ENCODE measurements at places on chromosomes 16 and 17.
A peak's percentile ranks its signal among the peaks of the same experiment; 100 is the strongest.

DNA sequence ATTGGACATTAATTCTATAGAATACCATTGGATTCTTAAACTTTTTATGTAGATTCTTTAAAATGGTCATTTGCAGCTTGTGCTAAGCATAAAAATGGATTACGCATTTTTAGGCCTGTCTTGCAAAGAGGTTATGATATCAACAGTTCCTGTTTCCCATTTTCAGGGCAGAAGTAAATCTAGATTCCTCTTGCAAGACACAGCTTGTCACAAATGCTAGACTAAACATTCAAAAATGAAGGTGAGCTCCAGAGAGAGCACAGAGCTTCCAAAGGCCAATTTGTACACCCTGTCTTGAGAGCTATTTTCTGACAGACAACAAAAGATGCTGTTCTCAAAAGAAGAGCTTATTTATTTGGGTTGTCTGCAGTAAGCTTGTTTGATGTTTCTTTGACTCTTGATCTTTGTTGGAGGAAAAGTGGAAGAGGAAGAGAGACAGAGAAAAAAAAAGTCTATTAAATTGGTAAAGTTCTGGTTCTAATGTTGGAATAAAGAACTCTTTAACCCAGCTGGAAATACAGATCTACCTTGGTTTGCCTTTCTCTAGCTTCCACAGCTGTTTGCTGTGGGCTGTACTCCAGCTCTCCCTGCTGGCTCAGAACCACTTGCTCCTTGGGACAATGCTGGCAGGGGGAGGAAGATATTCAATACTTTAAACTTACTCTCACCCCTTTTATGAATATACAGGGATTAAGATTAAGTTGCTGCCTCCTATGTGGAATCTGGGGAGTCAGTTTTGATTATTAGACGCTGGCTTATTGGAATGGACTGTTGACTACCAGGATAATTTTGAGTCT, 651.8 kb downstream of the CDH11 start:
- no peak for DNase-seq

DNA sequence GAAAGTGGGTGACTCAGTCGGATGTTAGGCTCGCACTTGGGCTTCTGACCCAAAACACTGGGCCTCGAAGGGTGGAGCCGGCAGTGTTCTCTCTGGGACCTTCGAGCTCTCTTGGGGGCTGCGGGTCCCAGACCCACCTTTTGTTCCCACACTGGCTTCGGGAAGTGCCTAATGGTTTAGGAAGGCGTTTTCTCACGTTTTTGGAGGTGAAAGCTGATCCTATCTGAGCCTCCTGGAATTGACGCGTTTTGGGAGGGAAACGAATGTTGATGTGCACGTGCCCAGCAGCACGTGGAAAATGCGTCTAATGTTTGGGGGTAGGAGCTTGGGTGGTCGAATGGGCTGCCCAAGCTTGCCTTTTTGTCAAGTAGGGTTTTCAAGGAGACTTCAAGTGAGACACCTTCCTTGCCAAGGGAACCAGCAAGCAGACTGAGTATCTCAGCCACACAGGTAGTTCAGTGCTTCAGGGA, 666 bp downstream of the HGS start:
- DNase-seq, result no peak

GRCh38 chr17:79974566-79975497, 60.8 kb downstream of the TBC1D16 start:
- no peak for DNase-seq

GRCh38 chr16:12293017-12293618, 316.6 kb downstream of the SNX29 start:
- no peak for DNase-seq

DNA sequence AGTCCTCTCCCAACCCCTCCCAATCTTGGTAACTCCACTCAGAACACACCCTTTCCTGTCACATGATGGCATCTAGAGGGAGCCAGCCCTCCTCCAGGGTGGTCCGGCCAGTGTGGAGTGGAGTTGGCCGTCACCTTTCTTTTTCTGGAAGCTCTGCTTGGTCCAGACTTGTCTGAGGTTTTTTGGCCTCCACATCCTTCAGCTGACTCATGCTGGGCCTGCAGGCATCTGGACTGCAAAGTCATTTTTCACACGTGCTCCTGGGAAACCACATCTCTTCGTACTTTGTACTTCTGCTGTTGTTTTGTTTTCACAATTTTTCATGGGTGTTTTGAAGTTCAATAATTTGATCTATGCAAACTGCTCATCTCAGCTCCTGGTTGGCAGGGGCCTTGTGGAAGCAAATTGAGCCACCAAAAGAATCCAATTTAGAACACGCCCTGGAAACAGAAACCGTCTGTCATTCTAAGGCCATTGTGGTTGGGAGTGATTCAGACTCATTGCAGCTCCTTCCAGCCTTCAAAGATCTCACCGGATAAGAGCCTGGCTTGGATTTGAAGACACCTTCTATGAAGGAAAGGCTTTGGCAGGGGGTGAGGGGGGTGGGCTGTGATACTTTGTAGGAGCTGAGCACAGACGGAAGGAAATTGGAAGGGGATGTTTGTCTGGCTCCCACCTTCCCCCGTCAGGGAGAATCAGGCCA, 42.4 kb upstream of the NF1 start:
- no peak for DNase-seq

GRCh38 chr16:52709306-52709705, 162.4 kb upstream of the TOX3 start:
- DNase-seq, result no peak

GRCh38 chr17:55533608-55534007, 22.4 kb upstream of the SMIM36 start:
- no peak for DNase-seq

- peak; percentile 69 for DNase-seq
These were observed 14.5 kb downstream of the SPIRE2 start for GRCh38 chr16:89842471-89843408.

DNA sequence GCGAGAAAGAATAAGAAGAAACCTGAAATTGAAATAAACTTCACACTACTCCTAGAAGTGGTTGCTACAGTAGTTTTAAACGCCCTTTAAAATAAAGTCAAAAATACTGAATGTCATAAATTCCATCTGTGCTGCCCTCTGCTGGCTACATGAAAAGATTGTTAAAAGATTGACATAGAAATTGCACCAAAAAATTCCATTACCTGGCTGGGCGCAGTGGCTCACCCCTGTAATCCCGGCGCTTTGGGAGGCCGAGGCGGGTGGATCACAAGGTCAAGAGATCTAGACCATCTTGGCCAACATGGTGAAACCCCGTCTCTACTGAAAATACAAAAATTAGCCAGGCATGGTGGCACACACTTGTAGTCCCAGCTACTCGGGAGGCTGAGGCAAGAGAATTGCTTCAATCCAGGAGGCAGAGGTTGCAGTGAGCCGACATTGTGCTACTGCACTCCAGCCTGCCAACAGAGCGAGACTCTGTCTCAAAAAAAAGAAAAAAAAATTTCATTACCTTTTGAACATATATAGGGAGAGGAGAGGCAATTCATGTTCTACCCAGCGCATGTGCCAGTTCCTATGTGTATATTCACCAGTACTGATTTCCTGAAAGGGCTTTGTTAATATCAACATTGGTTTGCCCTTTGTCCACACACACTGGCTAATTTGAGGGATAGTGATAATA, 36.5 kb downstream of the CYTH1 start:
- no peak for DNase-seq

- no peak for DNase-seq
These were observed 29.3 kb downstream of the TMEM94 start for GRCh38 chr17:75485688-75486087.

- no peak for DNase-seq
These were observed 218.0 kb downstream of the NTN1 start for GRCh38 chr17:9239246-9239792.

DNA sequence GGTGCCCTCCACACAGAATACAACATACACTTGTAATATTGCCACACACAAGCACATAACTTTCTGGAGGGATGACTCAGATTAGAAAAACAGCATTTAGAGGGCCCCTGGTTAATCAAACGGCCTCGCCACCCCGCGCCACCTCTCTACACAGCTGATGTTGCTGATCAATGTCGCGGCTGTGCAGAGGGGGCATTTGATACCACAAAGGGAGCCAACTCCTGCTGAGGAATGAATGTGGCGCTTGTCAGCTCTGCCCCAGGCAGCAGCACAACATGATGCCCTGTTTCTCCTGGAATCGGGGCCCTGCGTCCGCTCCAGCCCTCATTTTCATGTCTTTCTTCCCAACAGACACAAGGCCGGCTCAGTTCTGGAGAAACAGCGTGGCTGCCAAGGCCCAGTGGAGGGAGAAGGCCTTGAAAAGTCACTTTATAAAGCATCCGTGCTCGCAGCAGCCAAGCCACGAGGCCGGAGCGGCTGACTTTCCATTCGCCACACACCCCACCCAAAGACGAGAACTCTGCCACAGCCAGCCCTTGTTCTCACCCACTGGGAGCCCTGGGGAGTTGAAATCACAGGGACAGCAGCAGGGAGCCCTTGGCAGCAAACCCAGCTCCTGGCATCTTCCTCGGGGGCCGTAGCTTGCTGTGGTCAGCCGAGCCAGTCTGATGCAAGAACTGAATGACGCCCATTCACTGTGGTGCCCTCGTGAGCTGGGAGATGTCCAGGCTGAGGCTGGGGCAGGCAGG, 65.6 kb downstream of the XYLT1 start:
- DNase-seq, result no peak

DNA sequence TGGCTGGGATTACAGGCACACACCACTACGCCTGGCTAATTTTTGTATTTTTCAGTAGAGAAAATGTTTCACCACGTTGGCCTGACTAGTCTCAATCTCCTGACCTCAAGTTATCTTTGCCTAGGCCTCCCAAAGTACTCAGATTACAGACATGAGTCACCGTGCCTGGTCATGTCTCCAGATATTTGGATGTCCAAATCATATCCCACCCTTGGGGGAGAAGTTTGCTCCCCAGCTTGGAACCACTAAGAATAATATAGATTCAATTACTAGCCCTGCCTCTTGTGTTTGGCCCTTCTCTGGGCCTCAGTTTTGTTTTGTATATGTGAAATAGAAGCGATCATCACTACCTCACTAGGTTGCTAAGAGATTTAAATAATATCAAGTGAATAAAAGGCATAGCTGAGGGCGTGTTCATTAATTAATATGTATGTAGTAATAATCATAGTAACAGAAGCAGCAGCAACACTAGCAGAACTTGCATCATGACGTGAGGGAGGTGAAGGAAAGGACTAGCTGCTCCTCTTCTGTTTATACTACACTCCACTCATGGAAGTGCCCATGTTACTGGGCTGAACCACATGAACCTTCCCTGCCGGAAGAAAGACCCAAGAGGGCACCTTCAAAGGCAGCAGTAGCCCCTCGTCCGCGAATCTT, 253.6 kb upstream of the XYLT1 start:
- no peak for DNase-seq

GRCh38 chr17:31269578-31269983, 27.5 kb downstream of the OMG start:
- DNase-seq, result peak; percentile 19

DNA sequence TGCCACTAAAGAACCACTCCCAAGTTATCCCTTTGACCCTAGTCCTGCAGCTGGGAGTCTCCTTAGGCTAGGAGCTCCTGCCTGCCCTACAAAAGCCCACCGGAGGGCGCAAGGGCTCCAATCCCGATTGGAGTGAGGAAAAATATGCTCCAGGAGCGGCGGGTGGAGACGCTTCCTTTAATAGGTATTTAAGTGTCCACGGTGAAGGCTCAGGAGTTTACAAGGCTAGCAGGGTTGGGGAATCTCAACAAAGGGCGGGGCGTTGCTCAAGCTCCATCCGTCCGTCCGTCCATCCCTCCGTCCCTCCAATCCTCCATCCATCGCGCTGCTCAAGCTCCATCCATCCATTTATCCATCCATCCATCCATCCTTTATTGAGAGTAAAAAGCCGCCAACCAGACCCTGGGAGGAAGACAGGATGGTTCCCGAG, 556 bp upstream of the SPNS1 start:
- DNase-seq, result peak; percentile 62

DNA sequence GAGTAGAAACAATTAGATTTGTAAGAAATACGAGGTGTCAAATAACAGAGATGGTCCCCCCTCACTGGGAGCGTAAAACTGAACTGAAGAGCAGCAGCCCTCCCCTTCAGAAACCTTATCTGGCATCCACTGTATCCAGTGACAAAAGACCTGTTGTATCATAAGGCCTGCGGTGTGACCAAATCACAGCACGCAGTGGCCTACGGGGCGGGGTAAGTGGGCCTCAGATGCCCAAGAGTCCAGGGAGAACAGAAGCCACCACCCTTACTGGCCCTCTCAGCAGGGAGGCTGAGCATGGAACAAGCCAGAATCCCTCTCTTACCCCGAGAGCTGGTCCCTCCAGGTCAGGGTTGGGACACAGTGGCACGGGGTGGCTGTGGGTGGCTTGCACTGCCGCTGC, 5.5 kb downstream of the JMJD6 start:
- DNase-seq, result no peak

DNA sequence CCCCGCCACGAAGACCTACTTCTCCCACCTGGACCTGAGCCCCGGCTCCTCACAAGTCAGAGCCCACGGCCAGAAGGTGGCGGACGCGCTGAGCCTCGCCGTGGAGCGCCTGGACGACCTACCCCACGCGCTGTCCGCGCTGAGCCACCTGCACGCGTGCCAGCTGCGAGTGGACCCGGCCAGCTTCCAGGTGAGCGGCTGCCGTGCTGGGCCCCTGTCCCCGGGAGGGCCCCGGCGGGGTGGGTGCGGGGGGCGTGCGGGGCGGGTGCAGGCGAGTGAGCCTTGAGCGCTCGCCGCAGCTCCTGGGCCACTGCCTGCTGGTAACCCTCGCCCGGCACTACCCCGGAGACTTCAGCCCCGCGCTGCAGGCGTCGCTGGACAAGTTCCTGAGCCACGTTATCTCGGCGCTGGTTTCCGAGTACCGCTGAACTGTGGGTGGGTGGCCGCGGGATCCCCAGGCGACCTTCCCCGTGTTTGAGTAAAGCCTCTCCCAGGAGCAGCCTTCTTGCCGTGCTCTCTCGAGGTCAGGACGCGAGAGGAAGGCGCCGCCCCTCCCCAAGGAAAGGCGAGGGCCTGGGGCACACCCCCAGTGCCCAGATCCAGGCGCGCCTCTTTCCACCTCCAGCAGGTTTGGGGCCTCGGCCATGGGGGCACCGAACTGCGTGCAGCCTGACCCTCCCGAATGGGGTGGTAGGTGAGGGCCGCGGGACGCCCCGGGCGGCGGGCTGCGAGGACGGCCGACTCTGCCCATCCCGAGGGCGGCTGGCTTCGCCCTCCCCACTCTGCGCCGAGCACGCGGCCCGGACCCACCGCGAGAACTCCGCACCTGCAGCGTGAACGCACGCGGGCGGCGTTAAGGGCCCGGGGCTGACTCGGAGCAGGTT, 664 bp downstream of the HBQ1 start:
- no peak for DNase-seq

All from renal pelvis (tissue), 12 donors.